ENCODE measurements at places on chromosomes 6 and 20. TPM values are rescaled to one million over a fixed set of nuclear protein-coding genes. Genes with fewer than 3 reads are reported as not detected.

GRCh38 chr6:157556671-157557430, 175.9 kb downstream of the ZDHHC14 start:
- no peak for DNase-seq

DNA sequence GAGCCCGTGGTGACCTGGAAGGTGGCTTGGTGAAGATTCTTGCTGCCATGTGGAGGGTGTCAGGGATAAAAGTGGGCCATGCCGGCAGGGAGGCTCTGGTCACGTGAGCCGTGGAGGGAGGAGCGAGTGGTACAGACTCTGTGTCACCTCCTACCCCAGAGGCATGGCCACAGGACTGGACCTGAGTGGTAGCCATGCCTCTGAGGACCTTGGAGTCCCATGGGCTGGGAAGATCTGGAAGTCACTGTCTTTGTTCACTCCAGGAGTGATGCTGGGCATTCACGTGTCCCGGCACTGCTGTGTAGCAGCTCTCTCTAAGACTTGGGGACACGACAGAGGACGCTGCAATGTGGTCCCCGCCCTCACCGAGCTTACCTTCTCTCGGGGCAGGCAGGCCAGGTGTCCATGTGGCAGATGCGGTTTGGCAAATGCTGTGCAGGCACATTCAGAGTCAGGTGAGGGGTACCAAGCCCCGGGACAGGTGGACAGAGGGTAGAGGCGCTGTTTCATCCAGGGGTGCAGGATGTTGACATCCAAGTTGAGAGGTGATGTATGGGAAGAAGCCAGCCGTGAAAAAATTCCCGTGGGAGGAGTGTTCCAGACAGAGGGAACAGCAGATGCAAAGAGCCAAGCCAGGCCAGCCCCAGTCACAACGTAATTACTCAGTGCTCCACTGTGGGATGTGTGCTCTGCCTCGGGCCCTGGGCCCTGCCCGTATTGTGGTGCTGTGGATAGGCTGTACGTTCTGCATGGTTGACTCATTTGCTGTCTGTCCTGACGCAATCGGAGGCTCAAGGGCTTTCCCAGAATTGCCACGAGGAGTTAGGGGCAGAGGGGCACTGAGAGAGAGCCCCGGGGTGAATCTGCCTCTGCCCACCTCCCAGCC, 307.8 kb downstream of the TAF4 start:
- DNase-seq, result no peak

GRCh38 chr6:55925292-55925691, 49.9 kb upstream of the BMP5 start:
- DNase-seq, result no peak

DNA sequence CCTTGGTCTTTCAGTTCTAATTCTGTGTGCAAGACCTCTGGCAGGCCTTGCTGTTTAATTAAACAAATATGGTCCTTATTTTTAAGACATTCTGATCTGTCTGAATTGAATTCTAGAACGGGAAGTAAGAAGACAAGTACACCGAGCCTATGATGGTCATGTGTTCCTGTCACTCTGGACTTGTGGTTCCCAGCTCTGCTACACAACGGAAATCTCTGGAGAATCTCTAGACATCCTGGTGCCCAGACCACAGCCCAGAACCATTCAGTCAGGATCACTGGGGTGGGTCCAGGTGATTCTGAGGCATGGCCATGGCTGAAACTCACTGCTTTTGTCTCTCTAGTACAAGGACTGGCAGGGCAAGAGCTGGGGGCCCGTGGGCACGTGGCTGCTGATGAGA, 15.9 kb upstream of the KCNK16 start:
- no peak for DNase-seq

GRCh38 chr6:1481286-1481685, 91.9 kb downstream of the FOXF2 start:
- DNase-seq, result no peak

- no peak for DNase-seq
Measured at GRCh38 chr6:116556065-116556464, 2.5 kb downstream of the CALHM4 start.

GRCh38 chr20:58973179-58973578, 7.9 kb upstream of the NELFCD start:
- no peak for DNase-seq

GRCh38 chr6:111628142-111628850, 22.6 kb upstream of the TRAF3IP2 start:
- DNase-seq, result no peak

DNA sequence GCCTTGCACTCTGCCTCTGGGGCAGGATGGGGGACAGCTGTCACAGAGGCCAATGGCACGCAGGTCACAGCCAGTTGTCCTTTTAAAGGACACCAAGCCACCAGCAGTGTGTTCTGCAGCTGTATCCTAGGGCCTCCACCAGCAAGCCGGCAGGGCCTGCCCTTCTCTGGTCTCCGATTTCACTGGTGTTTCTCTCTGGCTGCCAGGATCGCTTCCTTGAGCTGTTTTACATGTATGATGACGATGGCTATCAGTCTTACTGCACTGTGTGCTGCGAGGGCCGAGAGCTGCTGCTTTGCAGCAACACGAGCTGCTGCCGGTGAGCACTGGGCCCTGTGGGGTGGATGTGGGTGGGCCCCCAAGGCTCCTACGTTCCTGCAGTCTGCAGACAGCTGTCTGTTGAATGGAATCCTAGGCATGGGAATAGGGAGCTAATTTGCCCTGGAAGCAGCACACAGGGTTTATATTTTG, 22.7 kb upstream of the MAPRE1 start:
- DNase-seq, result no peak

DNA sequence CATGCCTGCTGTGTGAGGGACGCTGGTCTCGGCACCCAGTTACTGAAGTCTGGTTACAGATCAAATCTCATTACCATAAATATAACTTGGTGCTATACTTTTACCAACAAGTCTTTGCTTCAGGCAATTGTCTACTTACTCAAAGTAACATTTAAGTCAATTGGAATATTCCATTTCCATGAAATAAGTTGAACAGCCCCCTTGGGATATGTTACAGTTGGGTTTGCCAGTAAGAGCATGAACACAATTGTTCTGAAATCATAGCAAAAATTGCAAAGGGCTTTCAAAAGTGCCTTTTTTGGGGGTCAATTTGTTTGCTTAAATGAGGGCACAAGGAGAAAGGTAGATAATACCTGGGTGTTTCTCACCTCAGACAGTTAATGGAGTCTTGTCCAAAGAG, 170.9 kb upstream of the EXOC2 start:
- no peak for DNase-seq

DNA sequence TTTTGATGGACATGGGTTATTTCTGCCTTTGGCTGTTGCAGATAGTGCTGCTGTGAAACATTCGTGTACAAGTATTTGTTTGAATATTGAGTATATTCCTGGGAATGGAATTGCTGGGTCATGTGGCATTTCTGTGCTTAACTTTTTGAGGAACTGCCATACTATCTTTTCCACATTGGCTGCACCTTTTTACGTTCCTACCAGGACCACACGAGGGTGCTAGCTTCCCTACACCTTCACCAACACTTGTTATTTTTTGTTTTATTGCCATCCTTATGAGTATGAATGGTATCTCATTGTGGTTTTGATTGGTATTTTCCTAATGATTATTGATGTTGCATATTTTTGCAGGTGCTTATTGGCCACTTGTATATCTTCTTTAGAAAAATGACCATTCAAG, 47.8 kb upstream of the PLCG1 start:
- DNase-seq, result no peak

- DNase-seq, result no peak
Measured at GRCh38 chr20:13554076-13554475, 84.7 kb downstream of the TASP1 start.

- DNase-seq, result peak; percentile 49
Measured at GRCh38 chr6:159042003-159042825, 2.6 kb downstream of the TAGAP start.

DNA sequence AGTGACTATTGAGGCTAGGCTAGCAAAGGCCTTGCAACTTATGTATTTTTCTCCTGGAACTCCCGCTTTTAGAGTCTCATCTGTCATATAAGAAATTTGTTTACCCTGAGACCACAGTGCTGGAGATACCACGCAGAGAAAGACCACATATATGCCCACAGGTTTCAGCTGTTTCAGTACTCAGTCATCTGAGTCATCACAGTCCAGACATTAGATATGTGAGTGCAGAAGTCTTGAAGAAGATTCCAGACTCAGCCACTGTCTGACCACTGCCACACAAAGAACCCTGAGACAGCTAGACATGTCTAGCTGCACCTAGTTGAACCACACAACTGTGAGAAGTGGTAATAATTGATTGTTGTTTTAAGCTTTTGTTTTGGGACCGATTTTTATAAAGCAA, 648.3 kb downstream of the EPM2A start:
- DNase-seq, result no peak

DNA sequence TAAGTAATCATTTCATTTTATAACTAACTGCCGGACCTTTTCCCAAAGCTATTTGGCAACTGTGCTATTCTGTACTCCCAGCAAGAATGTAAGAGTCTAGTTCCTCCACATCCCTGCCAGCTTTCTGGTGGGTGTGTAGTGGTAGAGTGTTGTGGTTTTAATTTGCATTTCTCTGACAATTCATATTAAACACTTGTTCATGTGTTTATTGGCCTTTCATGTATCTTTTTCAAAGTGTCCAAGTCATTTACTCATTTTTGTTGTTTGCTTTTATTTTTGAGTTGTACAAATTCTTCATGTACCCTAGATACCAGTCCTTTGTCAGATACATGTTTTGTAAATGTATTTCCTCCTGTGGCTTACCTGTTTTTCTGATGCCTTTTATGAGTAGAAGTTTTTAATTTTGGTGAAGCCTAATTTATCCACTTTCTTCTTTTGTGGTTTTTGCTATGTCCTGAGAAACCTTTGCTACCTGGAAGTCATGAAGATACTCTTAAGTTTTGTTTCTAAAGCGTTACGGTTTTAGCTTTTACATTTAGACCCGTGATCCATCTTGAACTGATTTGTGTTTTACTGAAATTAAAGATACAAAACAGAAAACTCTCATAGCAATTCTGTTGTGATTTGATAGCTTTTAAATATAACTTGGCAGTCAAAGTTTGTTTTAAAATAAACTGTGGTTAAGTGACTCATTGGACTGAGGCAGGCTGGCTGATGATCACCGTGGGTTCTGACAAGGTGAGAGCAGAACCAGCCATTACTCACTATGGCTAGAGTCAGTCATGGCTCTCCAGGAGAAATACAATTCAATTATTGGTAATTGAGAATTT, 8.0 kb downstream of the MYLIP start:
- DNase-seq, result no peak

- no peak for DNase-seq
Measured at GRCh38 chr6:3071568-3071967, 3.3 kb downstream of the RIPK1 start.

DNA sequence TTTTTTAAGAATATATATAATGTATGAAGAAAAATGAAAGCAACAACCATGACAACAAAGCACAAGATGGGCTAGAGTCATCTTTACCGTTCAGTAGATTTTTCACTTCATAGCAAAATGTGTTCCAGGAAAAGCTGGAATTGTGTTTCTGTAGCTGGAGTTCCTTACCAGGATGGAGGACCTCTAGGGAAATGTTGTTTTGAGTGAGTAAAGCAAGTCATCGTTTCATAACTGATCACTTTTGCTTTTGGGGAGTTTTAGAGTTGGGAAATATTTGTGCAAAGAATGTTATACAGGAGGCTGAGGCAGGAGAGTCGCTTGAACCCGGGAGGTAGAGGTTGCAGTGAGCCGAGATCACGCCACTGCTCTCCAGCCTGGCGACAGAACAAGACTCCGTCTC, 151.6 kb downstream of the SASH1 start:
- DNase-seq, result no peak

GRCh38 chr20:48735112-48735511, 92.7 kb downstream of the PREX1 start:
- DNase-seq, result no peak

DNA sequence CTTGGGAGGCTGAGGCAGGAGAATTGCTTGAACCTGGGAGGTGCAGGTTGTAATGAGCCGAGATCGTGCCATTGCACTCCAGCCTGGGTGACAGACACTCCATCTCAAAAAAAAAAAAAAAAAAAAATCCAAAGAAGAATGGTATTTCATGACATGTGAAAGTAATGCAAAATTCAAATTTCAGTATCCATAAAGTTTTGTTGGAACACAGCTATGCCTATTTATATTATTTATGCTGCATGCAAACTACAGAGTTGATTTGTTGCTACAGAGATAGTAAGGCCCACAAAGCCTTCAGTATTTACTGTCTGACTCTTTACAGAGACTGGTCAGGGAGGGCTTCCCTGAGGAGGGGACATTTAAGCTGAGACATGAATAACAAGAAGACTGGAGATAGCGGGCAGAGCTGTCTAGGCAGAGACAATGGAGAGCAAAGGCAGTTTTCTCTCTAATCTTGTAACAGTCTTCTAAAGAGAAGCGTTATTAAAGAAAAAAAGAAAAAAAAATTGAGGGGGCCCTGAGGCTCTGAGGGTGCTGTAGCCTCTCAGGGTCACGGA, 2.7 kb upstream of the SLC9A8 start:
- DNase-seq, result no peak

DNA sequence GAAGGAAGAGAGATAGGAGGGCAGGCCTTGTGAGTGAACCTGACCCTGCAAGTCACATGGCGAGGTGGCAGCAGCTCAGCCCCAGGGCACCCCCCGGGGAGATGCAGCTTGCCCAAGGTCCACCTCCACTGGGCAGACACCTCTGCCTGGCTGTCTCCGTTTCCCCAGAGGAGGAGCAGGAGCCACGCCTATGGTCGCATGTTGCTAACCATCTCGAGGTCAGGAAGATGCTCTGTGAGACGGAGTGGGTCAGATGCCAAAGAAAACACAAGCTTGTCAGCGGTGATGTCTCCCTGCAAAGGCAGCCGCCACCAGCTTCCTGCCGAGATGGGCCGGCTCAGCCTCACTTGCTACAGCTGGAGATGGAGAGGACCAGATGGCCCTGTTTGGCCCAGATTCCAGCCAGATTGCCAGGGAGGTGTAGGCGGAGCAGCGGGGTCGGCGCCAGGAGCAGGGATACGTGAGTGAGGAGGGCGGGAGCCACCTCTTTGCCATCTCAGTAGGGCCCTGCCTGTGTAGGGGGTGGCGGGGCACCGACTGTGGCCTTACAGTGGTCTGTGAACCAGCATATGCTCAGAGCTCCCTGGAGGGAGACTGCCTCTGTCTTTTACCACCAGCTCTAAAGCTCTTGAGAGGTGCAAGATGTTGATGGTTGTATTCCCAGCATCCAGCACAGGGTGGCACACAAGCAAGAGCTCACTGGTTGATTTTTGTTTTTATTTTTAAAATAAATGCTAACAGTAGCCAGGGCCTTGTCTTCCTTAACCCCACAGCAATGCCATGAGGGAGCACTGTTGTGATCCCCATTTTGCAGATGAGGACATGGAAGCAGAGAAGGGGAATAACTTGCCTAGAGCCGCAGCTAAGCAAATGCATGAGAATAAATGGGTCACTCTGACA, 42.9 kb upstream of the FAM83D start:
- peak; percentile 52 for DNase-seq

- DNase-seq, result no peak
Measured at GRCh38 chr6:125804264-125804663, 13.5 kb downstream of the NCOA7 start.

- no peak for DNase-seq
Measured at GRCh38 chr6:157865249-157865648, 42.2 kb downstream of the SNX9 start.

PTK6 gene
- total RNA-seq, result 0.13 TPM

TCF19 gene
- 3.6 TPM for total RNA-seq

CHRNA4 gene
- total RNA-seq, result 1.5 TPM

OR2H2 gene
- not detected for total RNA-seq

NRSN1 gene
- not detected for total RNA-seq

CCR6 gene
- total RNA-seq, result not detected

EGFL8 gene
- total RNA-seq, result 6.1 TPM

PRR18 gene
- not detected for total RNA-seq

L3MBTL1 gene
- 4.1 TPM for total RNA-seq

TSPO2 gene
- not detected for total RNA-seq

ZSCAN9 gene
- total RNA-seq, result 8.2 TPM

OTOR gene
- total RNA-seq, result not detected

FAM209B gene
- total RNA-seq, result 0.35 TPM

PAK5 gene
- not detected for total RNA-seq

Measured in Right ventricle myocardium superior (tissue), 1 donor.